ENCODE measurements at places on chromosomes 1 and 21.
A peak's percentile ranks its signal among the peaks of the same experiment; 100 is the strongest.

- DNase-seq: no peak
Measured at GRCh38 chr1:71196685-71197084, 115.8 kb upstream of the ZRANB2 start.

DNA sequence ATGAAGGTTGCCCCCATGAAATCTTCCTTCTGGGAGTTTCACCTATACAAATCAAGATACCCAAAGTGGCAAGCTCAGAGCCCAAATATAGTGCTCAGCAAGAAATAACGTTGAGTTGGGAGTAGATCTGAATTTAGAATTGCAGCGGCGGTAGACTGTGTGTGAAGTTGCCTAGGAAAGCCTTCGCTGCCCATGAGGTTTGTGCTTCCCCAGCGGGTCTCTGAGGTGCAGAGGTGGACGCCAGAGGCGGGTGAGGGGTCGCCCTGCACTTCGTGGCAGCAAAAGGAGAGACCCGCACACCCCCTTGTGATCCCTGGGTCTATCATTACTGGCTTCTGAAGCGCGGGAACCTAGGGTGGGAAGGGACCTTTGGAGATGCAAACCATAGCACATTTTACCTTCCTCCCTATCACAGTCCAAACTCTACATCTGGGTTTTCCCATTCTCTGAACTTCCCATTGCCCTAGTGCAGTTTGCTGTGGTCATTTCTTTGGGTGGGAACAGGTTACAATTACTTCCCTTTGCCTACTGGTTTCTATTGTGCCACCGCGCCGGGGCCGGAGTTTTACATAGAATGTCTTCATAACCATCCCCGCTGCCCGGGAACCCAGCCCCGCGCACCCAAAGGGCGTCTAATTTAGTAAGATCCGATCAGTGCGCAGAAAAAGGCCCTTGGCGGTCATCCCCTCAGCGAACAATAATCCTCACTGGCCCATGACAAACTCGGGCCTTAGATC is 5.2 kb downstream of the TBX15 start:
- no peak for DNase-seq

- DNase-seq: no peak
Measured at GRCh38 chr1:98749152-98749756, 87.7 kb downstream of the SNX7 start.

DNA sequence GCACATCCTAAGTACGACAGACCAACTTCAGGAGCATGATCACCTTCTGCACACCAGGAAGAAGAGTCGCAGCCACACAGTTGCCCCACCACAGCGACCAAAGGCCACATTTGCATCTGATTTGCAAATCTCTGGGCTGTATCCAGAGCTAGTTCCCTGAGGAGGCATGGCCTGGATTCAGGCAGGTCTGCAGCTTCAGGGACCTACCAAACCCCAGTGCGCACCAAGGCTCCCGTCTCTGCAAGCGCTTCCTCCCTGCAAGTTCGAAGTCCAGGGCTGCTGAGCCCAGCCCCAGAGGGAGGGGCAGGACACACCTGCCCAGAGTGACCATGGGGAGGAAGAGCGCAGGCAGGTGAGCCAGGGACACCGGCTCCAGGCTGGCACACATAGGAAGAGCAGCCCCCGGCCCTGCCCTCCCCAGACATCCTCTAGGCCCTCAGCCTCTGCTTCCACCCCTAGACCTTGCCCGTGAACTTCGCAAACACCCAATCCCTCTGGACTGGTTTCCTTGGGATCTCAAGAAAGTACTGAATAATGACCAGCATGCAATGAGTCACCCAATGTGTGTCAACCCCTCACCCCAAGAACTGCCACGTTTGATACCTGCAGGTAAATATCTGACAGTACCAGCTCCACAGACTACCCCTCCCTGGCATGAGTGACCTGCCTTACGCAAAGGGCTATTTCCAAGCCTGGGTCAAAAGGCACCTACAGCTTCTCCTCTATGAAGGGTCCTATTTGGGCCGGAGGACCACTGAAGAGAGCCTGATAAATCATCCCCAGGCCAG is 36.8 kb downstream of the CASZ1 start:
- peak; percentile 91 for DNase-seq

DNA sequence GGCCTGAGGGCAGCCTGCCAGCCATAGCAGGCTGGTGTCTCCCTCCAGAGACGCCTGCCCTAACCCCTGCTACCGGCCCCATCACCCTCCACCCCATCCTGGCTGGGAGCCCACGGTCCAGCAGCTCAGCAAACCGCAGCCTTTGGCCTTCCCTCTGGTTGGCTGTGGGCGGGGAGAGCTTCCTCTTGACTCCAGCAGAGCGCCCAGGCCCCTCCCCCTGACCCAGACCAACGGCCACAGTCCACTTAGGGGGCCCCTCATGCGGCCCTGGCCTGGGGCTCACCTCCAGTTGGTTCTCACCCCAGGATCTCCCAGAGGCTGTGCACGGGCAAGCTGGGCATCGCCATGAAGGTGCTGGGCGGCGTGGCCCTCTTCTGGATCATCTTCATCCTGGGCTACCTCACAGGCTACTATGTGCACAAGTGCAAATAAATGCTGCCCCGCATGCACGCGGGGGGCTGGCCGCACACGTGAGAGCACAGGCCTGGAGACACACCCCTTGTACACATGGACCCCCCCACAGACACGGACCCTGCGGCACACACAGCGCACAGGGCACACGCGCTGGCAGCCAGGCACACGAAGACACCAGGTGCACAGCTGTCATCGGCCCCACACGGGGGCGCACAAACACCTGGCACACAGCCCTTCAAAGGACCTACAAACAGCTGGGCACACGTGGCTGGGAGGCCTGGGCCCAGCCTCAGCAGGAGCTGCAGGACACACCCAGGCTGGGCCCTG is 3.1 kb downstream of the SMIM1 start:
- peak; percentile 82 for DNase-seq

DNA sequence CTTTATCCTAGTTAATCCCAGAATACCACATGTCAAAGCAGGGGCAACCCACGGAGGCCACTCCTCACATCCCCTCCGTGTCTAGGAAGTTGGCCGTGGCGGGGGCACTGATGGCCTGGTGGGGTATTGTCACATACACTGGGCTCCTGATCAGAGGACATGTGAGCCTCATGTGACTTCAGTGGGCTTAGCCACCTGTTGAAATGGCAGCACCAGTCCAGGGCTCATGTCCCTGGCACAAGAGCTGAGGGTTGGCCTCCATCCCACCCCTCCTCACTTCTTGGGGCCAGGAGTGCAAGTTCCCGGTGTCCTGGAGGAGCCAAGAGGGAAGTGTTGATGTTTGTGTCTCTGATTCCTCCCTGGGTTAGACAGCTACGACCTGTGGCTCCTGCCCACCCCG is 313.4 kb downstream of the CAMTA1 start:
- no peak for DNase-seq

GRCh38 chr1:3614755-3615742 is 3.7 kb upstream of the MEGF6 start:
- no peak for DNase-seq

GRCh38 chr1:3168678-3169077 is 99.7 kb downstream of the PRDM16 start:
- no peak for DNase-seq

DNA sequence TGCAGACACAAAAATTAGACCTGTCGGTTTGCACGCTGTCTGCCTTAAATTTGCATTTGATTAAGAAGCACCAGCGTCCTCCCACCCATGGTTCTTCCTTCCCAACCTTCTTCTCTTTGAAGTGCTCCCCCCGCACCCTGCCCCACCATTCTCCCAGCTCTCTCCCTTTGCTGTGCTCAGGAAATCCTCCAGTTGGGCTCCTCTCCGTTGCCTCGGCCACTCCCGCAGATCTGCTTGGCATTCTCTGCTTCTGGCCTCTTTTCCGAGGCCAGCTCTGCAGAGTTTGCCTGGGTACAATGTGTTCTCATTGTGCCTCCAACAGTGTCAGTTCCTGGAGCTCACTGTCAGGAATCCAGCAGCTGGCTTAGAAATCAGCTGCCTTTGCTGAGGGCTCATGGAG is 126.1 kb downstream of the NAV1 start:
- no peak for DNase-seq

- DNase-seq: no peak
Measured at GRCh38 chr1:17585266-17585987, 45.9 kb downstream of the ARHGEF10L start.

DNA sequence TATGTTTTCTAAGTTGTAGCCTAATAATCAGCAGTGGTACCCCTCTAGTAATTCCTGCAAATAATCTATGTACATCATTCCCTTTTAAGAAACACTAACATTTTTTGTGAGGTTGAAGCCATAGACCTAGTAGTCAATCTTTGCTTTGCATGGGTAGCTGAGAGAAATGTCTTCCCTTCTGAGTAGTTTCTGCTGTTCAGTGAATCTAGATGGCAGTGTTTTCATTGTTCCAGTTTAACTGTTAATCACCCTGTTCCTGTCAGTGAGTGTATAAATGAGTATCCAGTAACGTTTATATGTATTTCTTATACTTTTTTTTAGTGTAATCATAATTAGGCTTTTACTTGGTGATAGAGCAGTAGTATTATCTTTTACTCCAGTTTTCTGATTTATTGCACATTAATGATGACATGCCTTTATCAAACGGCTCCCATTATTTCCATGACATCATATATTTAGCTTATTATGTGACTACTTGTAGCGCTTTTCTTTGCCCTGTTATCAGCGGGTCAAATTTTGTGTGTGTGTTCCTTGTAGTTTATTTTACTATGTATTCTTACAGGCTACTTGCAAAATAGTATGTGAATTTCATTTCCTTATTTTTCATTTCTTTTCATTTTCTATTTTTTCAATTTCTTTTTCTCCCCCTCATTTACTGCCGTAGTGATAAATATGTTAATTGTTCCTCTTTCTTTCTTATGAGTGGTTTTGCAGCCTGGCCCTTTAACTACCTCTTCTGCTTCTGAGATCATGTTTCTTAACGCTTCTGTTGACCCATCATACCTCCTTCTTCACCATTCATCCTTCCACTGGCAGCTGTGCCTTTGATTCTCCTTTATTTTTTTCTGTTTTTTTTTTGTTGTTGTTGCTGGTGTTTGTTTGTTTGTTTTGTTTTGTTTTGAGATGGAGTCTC is 18.8 kb downstream of the CEP350 start:
- no peak for DNase-seq

DNA sequence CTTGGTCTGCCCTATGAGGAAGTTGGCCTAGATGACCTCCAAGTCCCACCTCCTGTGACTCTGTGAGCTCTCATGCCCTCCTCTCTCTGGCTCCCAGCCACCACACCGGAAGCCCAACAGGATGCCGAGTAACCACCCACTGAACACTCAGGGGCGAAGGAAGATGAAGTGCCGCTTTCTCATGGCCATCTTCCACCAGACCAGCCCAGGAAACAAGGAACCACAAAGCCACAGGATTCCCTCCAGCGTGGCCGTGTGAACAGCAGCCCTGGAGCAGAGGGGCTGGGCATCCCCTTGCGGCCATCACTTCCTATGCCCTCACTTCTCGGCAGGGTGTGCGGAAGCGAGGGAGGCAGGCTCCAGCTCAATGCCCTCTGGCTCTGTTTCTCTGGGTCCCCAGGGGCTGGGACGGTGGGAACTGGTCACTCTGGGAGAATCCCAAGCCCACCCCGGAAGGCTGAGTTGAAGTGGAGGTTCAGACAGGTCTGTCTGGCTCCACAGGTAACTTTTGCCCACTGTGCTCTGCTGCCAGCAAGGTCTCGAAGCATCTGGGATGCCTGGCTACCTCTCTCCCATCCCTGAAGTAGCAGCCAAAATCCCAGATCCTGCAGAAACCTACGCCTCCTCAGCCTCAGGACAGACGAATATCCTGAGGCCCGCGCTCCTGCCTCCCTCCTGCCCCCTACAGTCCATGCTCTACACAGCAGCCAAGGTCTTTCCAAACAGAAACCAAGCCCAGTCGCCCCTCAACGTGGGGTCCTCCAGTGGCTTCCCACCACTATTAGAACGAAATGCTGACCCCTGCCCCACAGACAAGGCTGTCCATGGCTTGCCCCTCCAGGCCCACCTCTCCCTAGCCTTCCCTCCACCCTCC is 44.2 kb upstream of the ECE1 start:
- DNase-seq: peak; percentile 91

- DNase-seq: peak; percentile 91
Measured at GRCh38 chr1:203287109-203287893, 18.0 kb upstream of the BTG2 start.

DNA sequence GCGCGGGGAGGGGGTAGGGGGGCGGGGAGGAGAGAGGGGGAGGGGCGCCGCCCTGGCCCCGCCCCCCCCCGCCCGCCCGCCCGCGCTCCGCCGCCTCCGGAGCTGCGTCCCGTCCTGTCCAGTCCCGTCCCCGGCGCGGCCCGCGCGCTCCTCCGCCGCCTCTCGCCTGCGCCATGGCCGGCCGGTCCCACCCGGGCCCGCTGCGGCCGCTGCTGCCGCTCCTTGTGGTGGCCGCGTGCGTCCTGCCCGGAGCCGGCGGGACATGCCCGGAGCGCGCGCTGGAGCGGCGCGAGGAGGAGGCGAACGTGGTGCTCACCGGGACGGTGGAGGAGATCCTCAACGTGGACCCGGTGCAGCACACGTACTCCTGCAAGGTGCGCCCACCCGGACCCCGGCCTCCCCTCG is at the start of gene AGRN:
TSS of gene AGRN (plus strand) at position 121 of the 405 bp plus-strand sequence. CDS start at position 174, 53 bp downstream.
- peak; percentile 79 for DNase-seq

GRCh38 chr1:47803815-47804501 is 193.2 kb downstream of the TRABD2B start:
- no peak for DNase-seq

DNA sequence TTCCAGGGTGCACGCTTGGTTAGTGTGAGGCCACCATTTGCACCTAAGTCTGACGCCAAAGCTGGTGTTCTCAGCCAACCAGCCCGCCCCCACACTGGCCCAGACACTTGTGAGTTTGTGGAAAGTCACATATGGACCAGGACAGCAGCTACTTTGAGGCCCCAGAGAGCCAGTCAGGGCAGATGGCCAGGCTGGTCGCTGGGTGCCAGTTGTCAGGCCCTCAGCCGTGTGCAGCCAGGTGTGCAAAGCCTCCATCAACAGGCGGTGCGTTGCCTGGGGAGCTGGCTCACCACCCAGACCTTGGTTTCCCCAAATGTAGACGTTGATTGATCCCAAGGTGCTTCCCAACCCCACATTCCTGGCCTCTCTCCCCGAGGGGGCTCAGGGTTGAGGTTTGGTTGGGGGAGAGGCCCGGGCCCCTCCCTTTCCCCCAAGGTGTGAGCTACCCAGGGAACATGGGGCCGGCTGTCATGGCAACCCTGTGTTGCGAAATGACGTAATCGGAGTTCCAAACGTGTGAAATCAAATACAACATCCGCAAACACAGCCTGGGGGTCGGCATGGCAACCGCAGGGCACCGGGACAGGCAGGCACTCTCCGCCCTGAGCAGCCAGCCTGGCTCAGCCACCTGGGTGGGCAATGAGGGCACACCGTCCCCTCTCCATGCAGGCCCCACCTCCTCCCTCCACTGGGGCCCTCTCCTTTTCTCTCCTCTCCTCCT is 42.2 kb upstream of the WNT4 start:
- DNase-seq: no peak

- DNase-seq: no peak
Measured at GRCh38 chr1:98910827-98911226, 93.8 kb downstream of the PLPPR5 start.

- DNase-seq: no peak
Measured at GRCh38 chr1:59314776-59315528, 18.1 kb downstream of the FGGY start.

All from mucosa of descending colon (tissue), 3 donors.